ENCODE measurements at places on chromosomes 7 and 10. TPM values are rescaled to one million over a fixed set of nuclear protein-coding genes. Genes with fewer than 3 reads are reported as not detected.

SEMA3A gene
- 56.7 TPM for total RNA-seq

ETV1 gene
- total RNA-seq, result 5.0 TPM

EPHB6 gene
- total RNA-seq, result under 0.01 TPM

SORCS1 gene
- not detected for total RNA-seq

DRGX gene
- not detected for total RNA-seq

TRIM73 gene
- total RNA-seq, result 0.44 TPM

GET4 gene
- 34.2 TPM for total RNA-seq

ASB10 gene
- not detected for total RNA-seq

SLK gene
- total RNA-seq, result 41.4 TPM

CRPPA gene
- total RNA-seq, result 1.3 TPM

KNDC1 gene
- total RNA-seq, result 0.20 TPM

OR2A42 gene
- not detected for total RNA-seq

KCNMA1 gene
- total RNA-seq, result 0.87 TPM

PON3 gene
- total RNA-seq, result not detected

FZD8 gene
- total RNA-seq, result 24.6 TPM

CPXM2 gene
- total RNA-seq, result 0.22 TPM

CCL26 gene
- total RNA-seq, result not detected

C10orf67 gene
- total RNA-seq, result not detected

ELFN1 gene
- total RNA-seq, result under 0.01 TPM

CYP2C8 gene
- total RNA-seq, result not detected

NRP1 gene
- 6.5 TPM for total RNA-seq

ACBD5 gene
- total RNA-seq, result 13.3 TPM

GIMAP7 gene
- 104 TPM for total RNA-seq

AKR1C8 gene
- total RNA-seq, result not detected

NRBF2 gene
- 13.1 TPM for total RNA-seq

KLHL7 gene
- 13.3 TPM for total RNA-seq

ZNF25 gene
- total RNA-seq, result 3.3 TPM

TAS2R5 gene
- 0.22 TPM for total RNA-seq

HOXA3 gene
- 2.4 TPM for total RNA-seq

MKRN1 gene
- 39.1 TPM for total RNA-seq

NACAD gene
- total RNA-seq, result 0.44 TPM

LDB3 gene
- not detected for total RNA-seq

ZNF804B gene
- total RNA-seq, result not detected

STOX1 gene
- total RNA-seq, result 0.22 TPM

GHRHR gene
- total RNA-seq, result not detected

CYP17A1 gene
- not detected for total RNA-seq

GARIN1A gene
- total RNA-seq, result 0.20 TPM

MBLAC1 gene
- total RNA-seq, result 2.0 TPM

COL17A1 gene
- under 0.01 TPM for total RNA-seq

VPS37D gene
- total RNA-seq, result 2.6 TPM

LEP gene
- total RNA-seq, result not detected

GIMAP4 gene
- total RNA-seq, result 197 TPM

UBTD1 gene
- total RNA-seq, result 41.6 TPM

SEMA3E gene
- 0.20 TPM for total RNA-seq

SLC37A3 gene
- 43.6 TPM for total RNA-seq

POT1 gene
- 24.8 TPM for total RNA-seq

LOXL4 gene
- 0.87 TPM for total RNA-seq

MPLKIP gene
- total RNA-seq, result 25.8 TPM

UTF1 gene
- not detected for total RNA-seq

MBL2 gene
- not detected for total RNA-seq

CYP3A5 gene
- total RNA-seq, result not detected

OR2A7 gene
- total RNA-seq, result not detected

LHFPL3 gene
- total RNA-seq, result not detected

PIK3CG gene
- 3.5 TPM for total RNA-seq

FZD1 gene
- total RNA-seq, result 2.2 TPM
